CD4-positive, alpha-beta T cell treated with Interleukin-15 for 1 hour (primary cell): ENCODE measurements at places on chromosomes 6 and 20.

GRCh38 chr6:16759181-16759645, 2.0 kb downstream of the ATXN1 start:
- no peak for DNase-seq

DNA sequence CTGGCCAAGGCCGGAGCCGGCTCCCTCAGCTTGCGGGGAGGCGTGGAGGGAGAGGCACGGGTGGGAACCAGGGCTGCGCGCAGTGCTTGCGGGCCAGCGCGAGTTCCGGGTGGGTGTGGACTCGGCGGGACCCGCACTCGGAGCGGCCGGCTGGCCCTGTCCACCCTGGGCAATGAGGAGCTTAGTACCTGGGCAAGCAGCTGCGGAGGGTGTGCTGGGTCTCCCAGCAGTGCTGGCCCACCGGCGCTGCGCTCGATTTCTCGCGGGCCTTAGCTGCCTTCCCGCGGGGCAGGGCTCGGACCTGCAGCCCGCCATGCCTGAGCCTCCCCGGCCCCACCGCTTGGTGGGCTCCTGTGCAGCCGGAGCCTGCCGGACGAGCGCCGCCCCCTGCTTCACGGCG, 91.4 kb upstream of the MAN1A1 start:
- DNase-seq, result no peak

DNA sequence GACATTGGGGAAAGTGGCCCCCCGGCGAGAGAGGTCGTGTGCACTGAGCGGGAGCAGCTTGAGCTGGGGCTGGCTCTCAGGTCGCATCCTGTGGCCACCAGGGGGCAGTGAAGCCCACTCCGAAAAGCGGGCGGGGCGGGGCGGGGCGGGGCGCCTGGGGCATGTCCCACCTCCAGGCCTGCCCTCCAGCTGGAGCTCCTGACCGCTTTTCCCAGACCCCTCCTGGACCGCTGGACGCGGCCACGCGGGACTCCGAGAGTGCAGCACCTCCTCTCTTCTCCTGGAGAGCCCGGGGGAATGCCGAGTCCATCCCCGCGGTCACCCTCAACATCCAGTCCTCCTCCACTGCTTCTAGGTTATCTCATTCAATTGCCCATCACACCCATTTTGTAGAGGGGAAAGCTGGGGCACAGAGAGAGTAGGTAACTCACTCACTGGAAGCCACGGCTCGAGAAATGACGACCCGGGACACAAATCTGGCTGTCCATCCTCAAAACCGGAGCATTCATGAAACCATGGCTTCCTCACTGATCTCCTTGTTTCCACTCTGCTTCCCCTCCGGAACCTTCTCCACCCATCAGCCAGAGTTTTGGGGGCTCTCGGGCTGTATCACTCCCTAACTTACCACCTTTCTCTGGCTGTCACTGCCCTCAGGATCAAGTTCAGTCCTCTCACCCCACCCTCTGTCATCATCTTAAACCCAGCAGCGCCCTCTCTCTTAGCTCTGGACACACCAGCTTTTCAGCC, 24.1 kb downstream of the COX4I2 start:
- peak; percentile 73 for DNase-seq

DNA sequence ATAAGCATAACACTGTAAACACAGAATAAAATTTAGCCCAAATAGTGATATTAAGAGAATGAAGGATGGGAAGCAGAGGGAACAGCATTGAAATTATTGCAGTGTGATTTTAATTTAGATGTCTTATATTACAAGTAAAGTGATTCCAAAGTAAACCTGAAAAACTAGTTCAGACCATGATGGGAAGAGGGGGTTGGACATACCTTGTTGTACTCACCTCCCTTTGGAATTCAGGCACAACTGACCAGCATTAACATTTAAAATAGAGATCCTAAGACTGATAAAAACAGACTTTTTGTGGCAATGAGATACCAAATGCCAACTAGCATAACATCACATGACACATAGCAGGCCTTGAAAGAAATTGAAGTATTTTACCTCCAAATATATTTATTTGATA, 262.6 kb upstream of the PRND start:
- no peak for DNase-seq

DNA sequence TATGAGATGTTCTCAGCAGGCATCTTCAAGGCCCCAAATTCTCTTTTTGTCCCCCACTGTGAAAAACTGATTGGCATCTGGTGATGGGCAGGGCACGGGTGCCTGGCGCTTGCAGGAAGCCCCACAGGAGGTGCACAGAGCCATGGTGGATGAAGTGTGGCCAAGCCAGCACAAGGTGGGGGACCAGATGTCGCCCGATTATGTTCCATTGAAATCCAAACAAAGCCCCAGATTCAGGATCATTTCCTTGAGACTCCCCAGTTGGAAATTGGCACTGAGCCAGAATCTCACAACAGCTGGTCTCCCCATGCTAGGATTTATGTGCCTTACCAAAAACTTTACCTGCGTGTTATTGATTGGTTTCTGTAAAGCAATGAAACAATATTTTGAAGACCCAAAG, 186.1 kb downstream of the ADAT2 start:
- no peak for DNase-seq

- peak; percentile 45 for DNase-seq
Observed at GRCh38 chr20:23889775-23890187, 10.2 kb upstream of the CST5 start.

GRCh38 chr6:35021004-35021403, 120.1 kb downstream of the TCP11 start:
- no peak for DNase-seq

GRCh38 chr20:39282619-39283092, 320.5 kb downstream of the DHX35 start:
- DNase-seq, result no peak

GRCh38 chr6:118335325-118335816, 212.7 kb upstream of the PLN start:
- DNase-seq, result no peak

GRCh38 chr20:33299111-33299603, 16.1 kb downstream of the BPIFB1 start:
- peak; percentile 54 for DNase-seq

- no peak for DNase-seq
Observed at GRCh38 chr6:90131614-90132423, 164.8 kb downstream of the BACH2 start.

DNA sequence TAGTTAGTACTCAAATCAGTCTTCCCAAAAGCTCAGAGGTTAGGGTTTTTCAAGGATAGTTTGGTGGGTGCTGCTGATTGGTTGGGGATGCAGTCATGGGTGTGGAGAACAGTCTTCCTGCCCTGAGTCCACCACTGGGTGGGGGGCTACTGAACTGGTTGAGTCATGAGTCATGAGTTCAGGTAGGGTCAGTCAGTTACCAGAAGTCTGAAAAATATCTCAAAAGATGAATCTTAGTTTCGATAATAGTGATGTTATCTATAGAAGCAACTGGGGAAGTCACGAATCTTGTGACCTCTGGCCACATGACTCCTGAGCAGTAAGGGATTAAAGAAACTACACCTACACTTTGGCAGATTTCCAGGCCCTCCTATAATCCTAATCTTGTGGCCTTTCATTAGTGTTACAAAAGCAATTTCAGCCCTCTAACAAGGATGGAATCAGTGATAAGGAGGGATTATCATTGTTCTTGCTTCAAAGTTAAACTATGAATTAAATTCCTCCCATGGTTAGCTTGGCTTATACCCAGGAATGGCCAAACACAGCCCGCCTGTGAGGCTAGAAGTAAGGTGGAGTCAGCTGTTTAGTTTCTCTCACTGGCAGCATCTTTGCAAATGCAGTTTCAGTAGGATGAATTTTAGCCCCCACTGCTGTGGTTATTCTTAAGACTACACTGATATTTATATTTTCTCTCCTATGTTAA, 33.3 kb upstream of the NKAIN2 start:
- no peak for DNase-seq
